Stimulated activated naive CD8-positive, alpha-beta T cell treated with anti-CD3 and anti-CD28 coated beads, Interleukin-15, amount 100 ng/mL, for 72 hours (primary cell): ENCODE measurements at places on chromosomes 7 and 10.

DNA sequence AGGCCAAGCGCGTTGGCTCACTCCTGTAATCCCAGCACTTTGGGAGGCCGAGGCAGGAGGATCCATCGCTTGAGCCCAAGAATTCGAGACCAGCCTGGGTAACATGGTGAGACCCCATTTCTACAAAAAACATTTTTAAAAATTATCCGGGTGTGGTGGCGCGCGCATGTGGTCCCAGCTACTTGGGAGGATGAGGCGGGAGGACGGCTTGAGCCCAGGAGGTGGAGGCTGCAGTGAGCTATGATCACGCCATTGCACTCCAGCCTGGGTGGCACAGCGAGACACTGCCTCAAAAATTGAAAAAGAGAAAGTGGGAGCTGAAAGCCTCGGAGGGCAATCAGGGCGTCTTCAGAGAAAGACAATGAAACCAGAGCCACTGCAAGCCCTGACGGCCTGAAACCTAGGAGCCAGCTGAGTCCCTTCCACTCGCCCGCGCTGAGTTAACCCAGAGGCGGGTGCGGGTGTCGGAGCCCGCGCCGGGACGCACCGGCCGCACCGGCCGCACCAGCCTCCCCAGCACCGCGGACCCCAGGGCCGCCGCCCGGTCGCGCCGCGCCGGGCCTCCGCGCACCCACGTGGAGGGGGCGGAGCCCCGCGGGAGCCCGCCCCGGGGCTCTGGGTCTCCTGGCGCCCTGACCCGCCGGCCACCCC, 22.4 kb downstream of the ZFAND2A start:
- no peak for DNase-seq

GRCh38 chr10:97861097-97861750, 11.6 kb downstream of the GOLGA7B start:
- no peak for DNase-seq

GRCh38 chr10:36446881-36447280, 678.5 kb upstream of the ANKRD30A start:
- no peak for DNase-seq

GRCh38 chr7:34011696-34012095, 106.4 kb downstream of the BMPER start:
- no peak for DNase-seq

DNA sequence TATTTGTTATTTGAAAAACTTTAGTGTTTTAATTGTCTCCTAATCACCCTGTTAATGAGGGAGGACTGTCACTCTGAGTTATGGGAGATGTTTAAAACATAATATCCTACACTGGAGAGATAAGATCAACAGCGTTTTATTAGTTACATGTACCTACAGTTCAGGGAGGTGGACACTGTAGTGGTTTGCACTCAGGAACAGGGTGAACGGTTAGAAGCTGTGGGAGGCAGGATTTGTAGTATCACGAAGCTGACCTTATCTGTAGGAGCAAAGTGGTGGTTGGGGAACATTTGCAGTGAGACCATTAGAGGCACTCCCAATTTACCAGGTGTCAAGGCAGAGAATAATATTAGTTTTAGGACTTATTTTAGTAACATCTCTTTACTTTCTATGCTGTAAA, 193.3 kb upstream of the KCND2 start:
- DNase-seq: no peak
